Activated T-helper 1 cell treated with Interleukin-2 at 50 U/mL for 16 hours (primary cell): ENCODE measurements at places on chromosomes 2 and 18.
A peak's percentile ranks its signal among the peaks of the same experiment; 100 is the strongest.

DNA sequence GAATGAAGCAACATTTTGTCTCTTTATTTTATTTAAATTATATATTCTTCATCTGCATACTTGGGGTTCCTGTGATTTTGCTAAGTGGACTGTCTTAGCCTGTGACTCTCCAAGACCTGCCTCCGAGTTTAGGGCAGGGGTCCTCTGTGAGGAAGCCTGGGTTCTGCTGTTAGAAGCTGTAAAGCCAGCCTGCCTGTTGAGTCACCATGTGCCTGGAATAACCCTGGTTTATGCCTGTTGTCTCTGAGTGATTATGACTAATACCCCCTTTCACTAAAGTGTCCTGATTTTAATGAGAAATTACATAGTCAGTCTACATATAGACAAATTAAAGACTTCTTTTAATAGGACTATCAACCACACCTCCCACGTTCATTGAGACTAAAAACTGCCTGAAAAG lies 369.1 kb downstream of the ZNF521 start:
- no peak for DNase-seq

GRCh38 chr2:150234787-150235446 lies 252.6 kb downstream of the RND3 start:
- no peak for DNase-seq

GRCh38 chr2:216308576-216308975 lies 63.7 kb downstream of the MARCHF4 start:
- no peak for DNase-seq

DNA sequence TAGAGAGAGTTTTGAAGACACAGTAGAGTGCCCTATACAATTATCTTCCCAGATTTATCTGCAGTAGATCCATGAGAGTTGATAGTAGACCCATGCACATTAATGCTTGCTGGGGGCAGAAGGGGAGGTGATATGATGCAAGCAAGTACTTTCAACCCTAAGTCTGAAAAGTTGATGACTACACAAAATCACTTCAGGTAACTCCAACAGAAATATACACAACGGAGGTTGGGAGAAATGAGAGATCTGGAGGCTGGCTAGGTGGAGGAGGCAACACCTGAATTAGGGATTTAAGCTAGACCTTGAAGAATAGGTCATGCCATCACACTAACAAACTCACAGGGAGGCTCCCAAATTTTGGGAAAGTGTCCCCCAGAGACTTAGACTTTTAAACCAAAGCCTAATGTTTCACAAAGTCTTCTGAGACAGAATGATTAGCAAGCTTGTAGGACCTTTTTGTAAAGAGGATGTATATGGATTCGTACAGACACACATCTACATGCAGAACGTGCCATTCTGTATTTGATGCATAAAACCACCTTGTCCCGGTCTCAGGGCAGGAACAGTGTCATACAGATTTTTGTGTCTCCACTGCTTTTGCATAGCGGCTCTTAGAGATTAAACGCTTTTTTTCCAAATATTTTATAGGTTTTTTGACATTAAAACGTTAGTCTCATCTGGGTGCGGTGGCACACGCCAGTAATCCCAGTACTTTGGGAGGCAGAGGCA lies 937 bp upstream of the STAMBP start:
- no peak for DNase-seq

DNA sequence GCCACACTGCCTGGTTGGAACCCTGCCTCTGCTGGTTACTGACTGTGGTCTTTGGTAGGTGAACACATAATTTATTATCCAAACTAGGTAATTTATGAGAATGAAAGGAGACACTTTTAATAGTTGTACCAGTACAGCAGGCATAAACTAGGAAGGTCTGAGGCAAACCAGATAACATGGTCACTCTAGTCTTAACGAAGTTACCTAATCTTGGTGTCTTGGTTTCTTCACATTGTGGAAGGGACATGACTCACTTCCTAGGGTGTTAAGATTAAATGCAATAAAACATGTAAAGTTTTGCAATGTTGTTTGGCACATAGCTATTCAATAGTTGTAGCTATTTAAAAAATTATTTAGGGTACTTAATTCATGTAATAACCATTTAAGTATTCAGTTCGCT lies 23.3 kb downstream of the SPTBN1 start:
- DNase-seq, result no peak

- DNase-seq, result no peak
Observed at GRCh38 chr2:88582030-88582429, 45.2 kb downstream of the EIF2AK3 start.

DNA sequence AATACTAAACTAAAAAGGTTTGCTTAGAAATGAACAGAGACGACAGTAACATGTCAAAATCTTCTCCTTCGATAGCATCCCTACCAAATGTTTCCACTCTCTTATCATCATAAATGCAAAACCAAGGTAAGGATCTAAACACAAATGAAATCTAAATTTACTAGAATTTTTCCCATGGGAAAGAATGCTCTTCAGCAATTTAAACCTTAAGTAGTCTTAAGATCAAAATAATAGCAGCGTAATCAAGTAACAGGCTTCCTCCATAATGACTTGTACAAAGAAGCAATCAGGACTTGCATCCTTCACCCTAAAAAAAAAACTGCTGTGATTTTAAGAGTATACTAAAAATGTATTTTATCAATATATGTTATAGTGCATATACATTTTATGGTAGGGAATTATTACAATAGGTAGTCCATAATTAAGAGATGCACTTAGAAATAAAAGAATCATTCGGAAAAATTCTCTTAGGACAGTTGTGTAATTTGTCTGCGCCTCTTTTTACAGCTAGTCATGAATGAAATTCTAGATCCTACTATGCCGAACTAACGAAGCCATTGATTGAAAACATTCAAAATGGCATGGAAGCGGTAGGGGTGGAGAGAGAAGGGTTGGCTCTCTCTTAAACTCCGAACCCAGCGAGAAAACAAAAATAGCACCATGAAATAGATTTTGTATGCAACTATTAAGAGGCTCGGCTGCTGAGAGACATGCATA lies 1.3 kb downstream of the PGAP1 start:
- DNase-seq, result no peak

DNA sequence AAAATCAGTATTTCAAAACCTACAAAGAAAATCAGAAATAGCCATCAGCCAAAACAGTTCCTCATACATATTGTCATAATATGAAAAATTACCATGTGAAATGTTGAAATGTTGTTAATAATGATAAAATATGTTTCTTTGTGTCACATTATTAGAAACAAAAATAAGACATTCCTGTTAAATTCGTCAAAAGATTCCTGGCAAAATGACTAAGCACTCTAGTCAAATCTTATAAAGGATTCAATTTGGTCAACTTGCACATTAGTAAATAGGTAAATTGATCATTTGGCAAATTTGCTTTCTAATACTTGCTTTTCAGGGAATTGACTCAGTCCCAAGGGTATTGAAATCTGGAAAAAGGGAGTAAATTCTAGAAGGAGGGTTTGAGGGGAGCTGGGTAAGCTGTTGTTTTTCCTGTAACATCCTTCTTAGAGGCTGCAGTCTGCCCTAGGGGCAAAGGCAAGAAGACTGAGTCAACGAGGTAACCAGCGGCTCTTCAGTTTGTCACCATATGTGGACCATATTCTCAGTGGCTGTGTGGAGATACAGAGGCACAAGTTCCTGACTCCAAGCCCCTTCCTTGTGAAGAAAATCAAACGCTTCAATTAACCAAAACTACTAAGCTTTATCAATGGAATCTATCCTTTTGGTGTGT lies 482.3 kb downstream of the TNS1 start:
- DNase-seq, result no peak

- DNase-seq, result no peak
Observed at GRCh38 chr18:2526329-2526728, 45.0 kb downstream of the METTL4 start.

DNA sequence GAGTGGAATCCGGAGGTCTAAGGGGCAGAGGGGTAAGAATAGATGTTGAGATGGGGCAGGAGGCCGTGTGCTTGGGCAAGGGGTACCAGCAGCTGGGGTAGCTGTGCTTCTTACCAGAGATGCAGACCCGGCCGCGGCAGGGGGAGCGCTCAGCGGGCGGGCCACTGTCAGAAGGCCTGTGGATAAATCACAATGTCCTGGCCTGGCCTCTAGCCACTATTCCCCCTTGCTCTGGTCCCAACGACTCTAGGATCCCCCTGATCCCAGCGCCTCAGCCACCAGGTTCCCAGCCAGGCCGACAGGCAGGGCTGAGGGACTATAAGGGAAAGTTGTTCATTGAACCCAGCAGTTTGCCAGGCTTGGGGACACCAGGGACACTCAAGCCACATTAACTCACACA lies 9.0 kb downstream of the WDR54 start:
- DNase-seq, result no peak

DNA sequence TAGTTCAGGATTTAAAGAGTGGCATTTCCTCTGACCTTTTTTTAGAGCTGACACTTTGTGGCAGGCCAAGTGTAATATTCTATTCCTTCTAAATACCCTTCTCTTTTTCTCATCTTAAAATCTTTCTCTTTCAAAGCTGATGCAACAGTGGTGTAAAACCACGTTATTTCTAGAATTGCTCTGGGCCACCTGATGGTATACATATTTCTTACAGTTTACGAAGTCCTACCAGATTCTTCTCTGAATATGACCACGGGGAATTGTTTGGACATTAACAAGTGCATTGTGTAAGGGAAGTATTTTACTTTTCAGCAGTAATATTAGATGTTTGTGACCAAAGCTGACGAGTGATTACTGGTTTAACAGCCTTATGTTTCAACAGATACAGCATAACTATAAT lies 109.9 kb downstream of the PTPRM start:
- no peak for DNase-seq

GRCh38 chr2:44708661-44709000 lies 232.9 kb upstream of the SIX3 start:
- DNase-seq, result no peak

DNA sequence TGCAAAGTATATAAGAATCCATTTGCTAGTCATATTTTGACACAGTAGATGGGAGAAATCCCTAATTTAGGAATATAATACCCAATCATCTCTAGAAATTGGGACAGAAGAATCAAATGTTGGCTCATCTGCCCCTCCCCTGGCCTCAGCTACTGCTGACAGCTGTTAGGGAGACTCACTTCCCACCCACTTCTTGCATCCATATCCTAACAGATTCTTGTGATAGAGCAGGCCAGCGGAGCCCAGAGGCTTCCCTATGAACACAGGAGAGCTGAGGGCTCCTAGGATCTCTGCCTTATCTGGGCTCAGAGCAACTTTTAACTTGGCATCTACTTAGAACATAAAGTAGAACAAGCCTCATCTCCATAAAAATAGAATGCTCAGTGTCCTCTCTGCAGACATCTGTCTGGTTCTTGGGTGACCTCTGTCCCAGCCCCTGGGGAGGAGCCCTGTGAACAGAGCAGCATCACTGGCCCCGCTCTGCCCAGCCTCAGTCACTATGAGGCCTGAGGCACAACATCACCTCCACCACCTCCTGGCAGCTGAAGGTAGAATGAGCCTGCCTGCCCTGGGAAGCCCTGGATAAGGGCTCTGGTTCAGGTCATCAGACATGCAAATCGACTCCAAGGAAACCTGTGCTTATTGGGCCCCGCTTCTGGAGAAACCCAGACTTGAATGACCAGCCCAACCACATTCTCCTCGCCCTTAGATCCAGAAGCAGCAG lies 229.7 kb downstream of the ANKRD36B start:
- no peak for DNase-seq

GRCh38 chr18:50866765-50867164 lies 12.2 kb upstream of the ME2 start:
- DNase-seq, result no peak

DNA sequence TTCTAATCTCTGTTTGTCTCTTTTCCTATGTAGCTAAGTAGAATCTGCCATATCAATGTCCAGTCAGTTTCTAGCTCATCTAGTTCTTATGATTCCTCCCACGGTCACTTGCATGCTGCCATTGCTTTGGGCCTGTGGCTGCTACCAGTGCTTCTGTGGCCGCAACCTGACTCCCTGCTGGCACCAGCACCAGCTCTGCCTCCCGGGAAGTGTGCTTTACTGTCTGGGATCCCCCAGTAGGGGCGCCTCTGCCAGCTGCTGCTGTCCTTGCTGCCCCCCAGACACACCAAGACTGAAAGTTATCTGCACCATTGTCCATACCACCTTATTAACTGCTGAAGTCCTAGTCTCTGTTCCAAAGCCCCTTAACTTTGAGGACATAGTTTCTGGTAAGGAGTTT lies 56.3 kb downstream of the RAPGEF4 start:
- no peak for DNase-seq

DNA sequence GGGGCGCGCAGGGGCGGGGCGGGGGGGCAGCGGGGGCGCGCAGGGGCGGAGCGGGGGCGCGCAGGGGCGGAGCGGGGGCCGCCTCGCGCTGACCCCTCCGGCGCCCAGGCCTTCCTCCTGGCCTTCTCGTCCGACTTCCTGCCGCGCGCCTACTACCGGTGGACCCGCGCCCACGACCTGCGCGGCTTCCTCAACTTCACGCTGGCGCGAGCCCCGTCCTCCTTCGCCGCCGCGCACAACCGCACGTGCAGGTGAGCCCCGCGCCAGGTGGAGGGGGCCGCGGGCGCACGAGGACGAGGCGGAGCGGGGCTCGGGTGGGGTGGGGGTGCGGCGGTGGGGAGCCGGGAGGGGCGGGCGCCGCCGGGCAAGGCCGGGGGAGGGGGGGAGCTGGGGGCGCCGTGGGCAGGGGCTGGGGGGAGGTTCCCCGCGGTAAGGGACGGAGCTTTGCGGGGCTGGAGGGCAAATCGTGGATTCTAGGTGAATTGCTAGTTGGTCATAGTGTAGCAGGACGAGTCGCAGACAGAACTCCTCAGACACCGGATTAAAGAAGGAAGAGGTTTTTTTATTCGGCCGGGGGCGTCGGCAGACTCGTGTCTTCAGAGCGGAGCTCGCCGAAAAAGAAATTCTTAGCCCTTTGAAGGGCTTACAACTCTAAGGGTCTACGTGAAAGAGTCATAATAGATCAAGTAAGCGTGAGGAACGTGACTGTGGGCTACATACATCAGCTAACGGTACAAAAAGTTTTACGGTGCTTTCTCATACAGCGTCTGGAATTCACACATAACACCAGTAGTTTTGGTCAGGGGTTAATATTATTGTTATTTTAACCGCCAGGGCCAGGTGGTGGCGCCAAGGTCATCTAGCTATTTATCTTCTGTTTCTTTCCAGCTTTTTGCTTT lies 29.9 kb downstream of the ANO7 start:
- DNase-seq, result peak; percentile 9

GRCh38 chr2:70832386-70832785 lies 3.2 kb downstream of the CD207 start:
- DNase-seq, result no peak

GRCh38 chr2:121232626-121233265 lies 52.3 kb downstream of the TFCP2L1 start:
- DNase-seq, result no peak
